ENCODE measurements at places on chromosomes 12 and 14.

- DNase-seq: no peak
Observed at GRCh38 chr14:105093038-105093430, 27.8 kb upstream of the GPR132 start.

- DNase-seq: no peak
Observed at GRCh38 chr14:99215277-99215676, 56.7 kb downstream of the BCL11B start.

DNA sequence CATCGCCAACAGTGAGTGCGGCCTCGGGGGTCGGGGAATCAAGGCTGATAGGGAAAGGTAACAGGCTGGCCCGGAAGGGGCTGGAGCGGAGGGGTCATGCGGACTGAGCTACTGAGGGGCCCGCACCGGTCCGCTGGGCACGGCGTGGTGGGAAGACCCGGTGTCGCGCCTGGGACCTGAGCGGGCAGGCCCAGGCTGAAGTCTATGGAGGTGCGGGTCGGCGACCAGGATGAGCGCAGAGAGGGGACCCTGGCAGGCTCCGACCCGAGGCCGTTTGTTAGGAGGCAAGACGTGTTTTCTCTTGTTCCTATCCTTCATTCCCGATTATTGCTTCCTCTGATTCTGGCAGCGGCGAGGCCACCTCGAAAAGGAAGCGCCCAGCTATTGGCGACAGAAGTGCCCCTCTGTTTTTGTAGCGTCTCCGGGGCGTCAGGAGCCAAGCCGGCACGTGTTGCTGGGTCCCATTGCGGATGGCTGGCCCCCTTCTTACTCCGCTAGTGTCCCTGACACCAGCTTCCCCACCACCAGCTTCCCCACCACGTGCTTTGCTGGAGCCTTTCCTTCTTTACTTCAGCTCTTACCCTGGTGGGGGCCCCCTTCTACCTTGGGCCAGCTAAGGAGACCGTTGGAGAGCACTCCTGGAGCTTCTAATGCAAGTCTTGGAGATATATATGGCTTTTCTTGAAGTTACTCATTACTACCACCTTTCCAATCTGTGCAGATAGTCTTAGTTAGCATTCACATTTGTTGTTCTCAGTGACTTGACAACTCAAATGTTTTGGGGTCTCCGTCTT is 653 bp downstream of the PA2G4 start:
- no peak for DNase-seq

GRCh38 chr12:65093606-65094005 is 27.5 kb downstream of the WIF1 start:
- DNase-seq: no peak

GRCh38 chr14:56630707-56631106 is 51.1 kb downstream of the TMEM260 start:
- DNase-seq: no peak

- DNase-seq: no peak
Observed at GRCh38 chr14:88750945-88751344, 41.8 kb downstream of the EML5 start.

DNA sequence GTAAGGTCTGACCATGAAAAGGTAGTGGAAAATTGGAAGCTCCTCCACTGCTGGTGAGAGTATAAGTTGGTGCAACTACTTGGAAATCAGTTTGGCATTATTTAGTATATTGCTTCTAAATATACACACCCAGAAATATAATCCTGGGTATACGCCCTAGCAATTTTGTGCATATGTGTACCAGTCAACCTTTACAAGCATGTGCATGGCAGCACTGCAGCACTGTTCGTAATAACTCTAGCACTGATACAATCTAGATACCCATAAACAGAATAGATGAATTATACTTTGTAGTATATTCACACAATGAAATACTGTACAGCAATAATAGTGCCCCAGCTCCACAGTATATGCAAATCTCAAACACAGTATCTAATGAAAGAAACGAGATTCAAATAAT is 265.9 kb downstream of the EMP1 start:
- no peak for DNase-seq

DNA sequence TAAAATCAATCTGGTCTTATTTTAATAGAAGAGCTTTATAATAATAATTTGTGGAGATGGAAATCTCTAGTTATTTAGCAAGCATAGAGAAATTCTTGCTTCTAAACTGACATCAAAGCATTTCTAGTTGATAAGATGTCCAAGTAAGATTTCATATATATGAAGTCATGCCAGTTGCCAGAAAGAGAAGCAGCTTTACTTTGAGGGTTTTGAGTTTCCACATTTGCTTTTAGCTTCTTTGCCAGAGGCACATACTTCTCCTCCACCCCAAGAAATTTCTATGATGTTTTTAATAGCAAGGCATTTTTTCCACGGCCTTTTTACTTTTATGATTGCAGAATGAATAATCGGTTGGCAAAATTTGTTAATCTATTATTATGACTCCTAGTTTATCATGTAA is 24.2 kb upstream of the YAF2 start:
- no peak for DNase-seq

DNA sequence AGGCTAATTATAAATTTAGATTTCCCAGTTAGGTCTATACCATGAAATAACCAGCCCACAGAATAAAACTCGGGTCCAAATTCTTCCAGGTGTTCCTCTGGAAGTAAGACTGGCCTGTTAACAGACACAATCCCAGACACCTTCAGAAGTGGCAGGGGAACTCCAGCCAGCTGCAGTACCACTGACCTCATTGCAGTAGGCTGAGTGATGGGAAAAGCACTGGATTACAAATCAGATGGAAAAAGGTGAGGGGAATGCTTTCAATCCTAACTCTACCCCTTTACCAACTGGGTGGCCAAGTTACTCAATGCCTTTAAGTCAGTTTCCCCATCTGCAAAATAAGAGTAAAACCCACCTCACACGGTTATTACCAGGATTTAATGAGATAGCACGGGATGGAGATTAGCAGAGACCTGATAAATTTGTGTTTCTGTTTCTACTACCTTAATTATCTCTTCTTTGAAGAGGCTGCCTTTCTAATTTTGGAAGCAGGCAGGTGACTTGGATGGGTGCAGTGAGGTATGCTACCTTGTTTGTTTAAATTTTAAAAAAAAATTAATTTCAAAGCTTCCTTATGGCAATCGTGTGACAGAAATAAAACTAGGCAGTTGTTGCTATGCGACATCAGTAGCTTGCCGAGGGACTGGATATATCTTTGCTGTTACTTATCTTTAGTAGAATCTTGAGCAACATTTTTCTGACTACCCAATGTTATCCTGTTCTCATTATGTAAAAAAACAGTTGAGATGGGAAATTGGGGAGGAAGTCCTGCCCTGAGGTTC is 167.3 kb upstream of the GRIN2B start:
- DNase-seq: no peak

DNA sequence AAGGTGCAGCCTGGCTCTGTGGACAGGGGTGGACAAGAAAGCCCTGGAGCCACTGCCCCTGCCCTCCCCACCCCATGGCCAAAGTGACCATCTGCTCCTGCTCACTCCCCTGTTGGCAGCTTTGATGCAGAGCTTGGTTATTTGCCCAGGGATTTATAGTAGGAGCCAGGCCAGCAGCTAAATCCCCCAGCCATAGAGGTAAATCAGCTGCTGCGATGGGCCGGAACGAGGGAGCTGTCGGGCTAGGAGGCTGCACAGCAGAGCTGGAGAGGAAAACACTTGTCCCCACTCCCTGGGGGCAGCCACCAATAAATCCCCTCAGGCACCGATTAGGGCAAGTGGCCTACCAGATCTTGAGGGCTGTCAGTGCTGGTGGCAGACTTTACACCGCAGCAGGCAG is 26.0 kb downstream of the SMUG1 start:
- DNase-seq: no peak

DNA sequence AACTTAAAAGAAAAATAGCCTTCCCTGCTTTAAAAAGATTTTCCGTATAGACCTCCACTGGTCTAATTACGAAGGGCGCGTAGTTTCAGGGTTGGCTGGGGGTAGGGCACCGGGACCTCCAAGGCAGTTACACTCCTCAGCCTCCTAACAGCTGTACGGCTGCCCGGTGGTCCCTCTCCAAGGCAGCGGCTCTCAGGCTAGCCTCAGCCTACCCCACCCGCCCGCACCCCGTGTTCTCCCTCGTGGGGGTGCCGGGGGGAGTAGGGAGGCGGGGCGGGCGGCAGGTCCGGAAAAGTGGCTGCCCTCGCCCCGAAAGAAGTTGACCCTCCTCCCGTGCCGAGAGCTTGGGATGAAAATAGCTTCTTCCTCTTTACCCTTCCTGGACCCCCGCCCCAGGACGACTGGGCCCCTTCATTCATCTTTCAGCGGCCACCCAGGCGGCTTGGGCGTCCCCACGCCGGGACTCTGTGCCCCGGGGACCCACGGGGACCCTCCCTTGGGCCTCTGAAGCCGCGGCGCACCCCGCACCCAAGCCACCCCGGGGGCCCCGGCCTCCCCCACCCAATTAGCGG is 991 bp upstream of the RCOR1 start:
- DNase-seq: no peak

DNA sequence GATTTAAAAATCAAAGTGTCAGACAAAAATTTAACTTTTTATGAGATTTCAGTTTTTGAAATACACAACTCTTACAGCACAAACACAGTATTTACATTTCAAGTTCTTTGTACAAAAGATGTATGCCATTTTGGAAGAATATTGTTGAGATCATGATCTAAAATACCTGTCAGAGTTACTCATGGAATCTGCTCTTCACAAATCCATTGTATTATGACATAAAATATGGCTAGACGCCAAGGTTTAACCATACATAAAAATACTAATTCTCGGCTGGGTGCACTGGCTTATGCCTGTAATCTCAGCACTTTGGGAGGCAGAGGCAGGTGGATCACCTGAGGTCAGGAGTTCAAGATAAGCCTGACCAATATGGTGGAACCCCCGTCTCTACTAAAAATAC is 6.2 kb upstream of the SYCP3 start:
- DNase-seq: no peak

GRCh38 chr14:105853907-105854599 is 327.7 kb downstream of the TMEM121 start:
- no peak for DNase-seq

DNA sequence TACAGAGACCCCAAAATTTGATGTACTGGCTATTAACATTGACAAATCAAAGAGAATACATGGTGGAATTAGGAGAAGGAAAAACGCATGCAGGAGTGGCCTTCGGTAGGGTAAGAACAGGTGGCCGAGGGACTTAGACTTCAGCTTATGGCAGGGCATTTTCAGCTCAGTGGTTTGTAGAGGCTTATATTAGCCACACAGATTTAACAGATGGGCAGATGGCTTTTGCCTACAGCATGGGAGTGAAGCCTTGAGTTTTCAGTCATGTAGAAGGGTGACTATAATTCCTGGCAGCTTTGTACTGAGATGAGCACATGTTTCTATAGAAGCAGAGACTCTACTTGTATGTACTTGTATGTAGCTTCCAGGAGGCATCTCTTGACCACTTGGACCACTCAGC is 40.9 kb upstream of the PLEKHA5 start:
- DNase-seq: no peak

- DNase-seq: no peak
Observed at GRCh38 chr12:88266806-88267360, 124.8 kb downstream of the TMTC3 start.

DNA sequence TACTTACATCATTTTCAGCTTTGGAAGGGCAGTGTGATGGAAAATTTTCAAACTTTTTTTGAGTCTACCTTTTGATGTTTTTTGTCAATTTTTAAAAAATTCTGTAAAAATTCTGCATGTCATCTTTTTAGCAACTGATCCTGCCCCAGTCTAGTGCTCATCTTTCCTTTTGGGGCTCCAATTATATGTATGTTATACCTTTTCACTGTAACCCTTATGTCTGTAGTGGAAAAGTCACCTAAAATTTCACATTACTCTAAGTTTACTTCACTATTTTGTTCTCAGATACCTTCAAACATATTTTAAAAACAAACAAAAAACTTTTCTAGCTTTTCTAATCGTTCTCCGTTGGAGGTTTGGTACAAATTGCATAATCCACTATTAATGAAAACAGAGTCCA is 32.5 kb upstream of the MYRFL start:
- no peak for DNase-seq

- DNase-seq: no peak
Observed at GRCh38 chr14:22252686-22253085, 336.3 kb downstream of the DAD1 start.
